ENCODE measurements at places on chromosomes 13 and 19. TPM values are rescaled to one million over a fixed set of nuclear protein-coding genes. Genes with fewer than 3 reads are reported as not detected.
A peak's percentile ranks its signal among the peaks of the same experiment; 100 is the strongest.

GRCh38 chr19:3720349-3720917 lies 12.2 kb downstream of the TJP3 start:
- DNase-seq = no peak

GRCh38 chr19:57825511-57825910 lies 4.6 kb upstream of the ZNF587B start:
- no peak for DNase-seq

Gene SOHLH2
- not detected for total RNA-seq

Gene OVOL3
- not detected for total RNA-seq

- DNase-seq = no peak
These were observed 19.9 kb downstream of the LRFN3 start for GRCh38 chr19:35955881-35956634.

GRCh38 chr19:11138601-11139300 lies 16.8 kb downstream of the SPC24 start:
- DNase-seq = no peak

GRCh38 chr13:41267106-41267505 lies 3.7 kb upstream of the MTRF1 start:
- DNase-seq = no peak

- peak; percentile 62 for DNase-seq
These were observed 13.3 kb upstream of the CACNG6 start for GRCh38 chr19:53977991-53978731.

GRCh38 chr13:43785650-43786471 lies 911 bp downstream of the ENOX1 start:
- DNase-seq = no peak

All from activated naive CD4-positive, alpha-beta T cell treated with anti-CD3 and anti-CD28 coated beads, Interleukin-2, amount 50 U/mL, for 72 hours (primary cell).